ENCODE measurements at places on chromosomes 13 and 19. TPM values are rescaled to one million over a fixed set of nuclear protein-coding genes. Genes with fewer than 3 reads are reported as not detected.

Gene ZNF506
- 20.0 TPM for total RNA-seq

Gene ATP7B
- total RNA-seq: 0.32 TPM

DNA sequence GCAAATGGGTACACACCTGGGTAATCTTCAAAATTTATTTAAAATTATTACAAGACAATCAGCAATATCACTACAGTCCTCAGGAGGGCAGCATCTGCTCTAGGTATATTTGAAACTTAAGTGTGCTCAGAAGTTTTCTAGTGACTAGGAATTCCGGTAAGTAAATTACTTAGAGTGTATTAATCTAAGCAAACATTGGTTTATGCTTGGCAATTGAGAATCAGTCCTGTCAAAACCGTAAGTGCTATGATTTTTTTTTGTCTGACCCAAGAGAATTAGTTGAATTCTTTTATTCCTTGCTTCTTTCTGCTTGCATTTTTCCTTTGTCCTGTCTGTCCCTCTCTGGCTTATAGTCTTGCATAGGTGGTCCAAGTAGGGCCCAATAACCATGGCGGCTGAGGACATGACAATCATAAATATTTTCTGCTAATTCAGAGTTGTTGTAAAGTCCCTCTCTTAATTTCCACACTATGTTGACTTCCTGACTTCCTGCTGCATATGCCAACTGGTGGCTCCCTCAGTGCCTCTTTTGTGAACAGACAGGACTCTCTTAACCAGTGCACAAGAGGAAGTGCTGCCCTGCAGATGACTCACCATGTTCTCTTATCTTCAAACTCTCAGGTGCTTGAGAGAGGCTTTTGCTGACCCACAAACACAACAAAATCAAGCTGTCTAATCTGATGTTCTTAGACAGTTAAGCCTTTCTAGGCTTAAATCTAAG is 82.2 kb downstream of the SLAIN1 start:
- DNase-seq: peak; percentile 76
- no peak overlapping the region for H3K4me3 ChIP-seq
- H3K27ac ChIP-seq: no peak overlapping the region
- H3K36me3 ChIP-seq: no peaks in the 10 kb centered on the region
- no peaks in the 10 kb centered on the region for H3K27me3 ChIP-seq

Gene CHAF1A
- 9.1 TPM for total RNA-seq

DNA sequence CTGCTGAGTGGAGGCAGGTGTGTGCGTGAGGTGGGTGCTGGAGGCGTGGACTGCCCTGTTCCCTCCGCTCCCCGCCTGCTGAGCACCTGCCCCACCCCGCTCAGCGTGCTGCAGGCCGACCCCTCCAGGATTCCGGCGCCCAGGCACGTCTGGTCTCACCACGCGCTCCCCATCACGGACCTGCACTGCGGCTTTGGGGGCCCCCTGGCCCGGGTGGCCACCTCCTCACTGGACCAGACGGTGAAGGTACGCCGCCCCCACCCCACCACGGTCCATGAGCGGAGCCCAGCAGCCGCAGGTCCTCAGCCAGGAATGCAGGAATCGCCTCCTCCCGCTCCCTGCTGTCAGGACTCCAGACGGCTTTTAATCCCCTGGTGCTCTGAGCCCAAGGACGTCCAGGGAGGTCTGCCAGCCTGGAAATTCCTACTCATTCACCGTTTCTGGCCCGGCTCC is 6.0 kb downstream of the WDR18 start:
- H3K4me3 ChIP-seq: no peak overlapping the region
- H3K27ac ChIP-seq: no peak overlapping the region
- H3K36me3 ChIP-seq: no peaks in the 10 kb centered on the region
- H3K27me3 ChIP-seq: no peaks in the 10 kb centered on the region
- 0 out of 2 replicates have a peak, but pooled peaks cover under 1% of the 10 kb centered on the region for H3K4me1 ChIP-seq

Gene COL5A3
- 22.8 TPM for total RNA-seq

GRCh38 chr13:24129914-24130774 is 30.4 kb upstream of the SPATA13 start:
- H3K36me3 ChIP-seq: no peaks in the 10 kb centered on the region
- no peak overlapping the region for H3K27ac ChIP-seq
- no peak overlapping the region for H3K4me3 ChIP-seq

DNA sequence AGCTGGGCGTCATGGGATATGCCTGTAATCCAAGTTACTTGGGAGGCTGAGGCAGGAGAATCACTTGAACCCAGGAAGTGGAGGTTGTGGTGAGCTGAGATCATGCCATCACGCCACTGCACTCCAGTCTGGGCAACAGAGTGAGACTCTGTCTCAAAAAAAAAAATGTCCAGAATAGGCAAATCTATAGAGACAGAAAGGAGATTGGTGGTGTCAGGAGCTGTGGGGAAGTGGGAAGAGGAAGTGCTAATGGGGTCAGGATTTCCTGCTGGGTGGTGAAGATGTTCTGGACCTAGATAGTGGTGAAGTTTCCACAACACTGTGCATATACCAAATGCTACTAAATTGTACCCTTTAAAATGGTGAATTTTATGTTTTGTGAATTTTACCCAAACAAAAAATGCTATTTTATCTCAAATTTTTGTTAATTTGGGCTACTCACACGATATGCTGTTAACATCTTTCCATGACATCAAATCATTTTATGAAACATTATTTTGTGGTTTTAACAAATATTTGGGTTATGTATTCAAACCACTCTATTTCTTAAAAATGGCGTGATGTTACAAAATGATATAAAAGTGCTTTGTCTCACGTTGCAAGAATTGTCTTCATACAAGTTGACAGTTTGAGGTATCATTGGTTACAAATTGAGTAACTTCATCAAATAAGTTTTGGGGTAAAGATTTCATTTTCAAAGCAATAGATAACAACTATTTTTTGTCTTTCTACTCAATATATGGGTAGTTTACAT is 7.4 kb upstream of the CYP4F3 start:
- H3K27me3 ChIP-seq: peaks cover 3% of the 10 kb centered on the region
- H3K27ac ChIP-seq: no peak overlapping the region
- H3K36me3 ChIP-seq: no peaks in the 10 kb centered on the region

Gene APOC4
- total RNA-seq: not detected

Gene RAB8A
- 42.6 TPM for total RNA-seq
